H1 (cell line): ENCODE measurements at places on chromosomes 16 and 17. TPM values are rescaled to one million over a fixed set of nuclear protein-coding genes. Genes with fewer than 3 reads are reported as not detected.

- H3K4me1 ChIP-seq: no peaks in the 10 kb centered on the region
- H3K27ac ChIP-seq: no peak overlapping the region
- no peak overlapping the region for H3K4me3 ChIP-seq
- DNase-seq: no peak
- no peaks in the 10 kb centered on the region for H3K36me3 ChIP-seq
- no peaks in the 10 kb centered on the region for H3K27me3 ChIP-seq
Observed at GRCh38 chr17:45396496-45397205, 36.0 kb downstream of the ARHGAP27 start.

DNA sequence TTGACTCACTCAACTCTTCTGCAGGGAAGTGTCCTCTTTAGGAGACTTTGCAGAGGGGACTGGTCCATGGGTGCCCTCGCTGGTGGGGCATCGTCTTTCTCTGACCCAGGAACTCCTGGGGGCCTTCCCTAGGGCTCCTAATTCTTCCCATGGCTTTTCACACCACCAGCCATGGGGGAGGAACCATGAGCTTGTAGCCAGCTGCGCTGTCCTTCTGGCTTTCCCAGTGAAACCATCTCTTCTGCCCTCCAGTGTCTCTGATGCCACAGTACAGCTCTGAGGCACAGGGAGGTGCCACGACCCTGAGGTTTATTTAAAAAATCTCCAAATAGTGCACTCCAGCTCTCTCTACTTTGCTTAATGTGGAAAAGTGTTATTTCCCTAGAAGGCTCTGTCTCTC lies 78.6 kb downstream of the SDR42E1 start:
- no peaks in the 10 kb centered on the region for H3K36me3 ChIP-seq
- no peaks in the 10 kb centered on the region for H3K4me1 ChIP-seq
- no peak overlapping the region for H3K4me3 ChIP-seq
- no peak overlapping the region for H3K27ac ChIP-seq
- peak; percentile 44 for DNase-seq

GRCh38 chr17:44920565-44920940 lies 5.3 kb upstream of the GFAP start:
- H3K4me1 ChIP-seq: peaks cover 15% of the 10 kb centered on the region
- DNase-seq: peak; percentile 55
- no peak overlapping the region for H3K27ac ChIP-seq
- no peaks in the 10 kb centered on the region for H3K27me3 ChIP-seq
- H3K4me3 ChIP-seq: 0 out of 2 replicates have a peak overlapping the region, but pooled peaks have one; percentile 10
- H3K36me3 ChIP-seq: no peaks in the 10 kb centered on the region

DNA sequence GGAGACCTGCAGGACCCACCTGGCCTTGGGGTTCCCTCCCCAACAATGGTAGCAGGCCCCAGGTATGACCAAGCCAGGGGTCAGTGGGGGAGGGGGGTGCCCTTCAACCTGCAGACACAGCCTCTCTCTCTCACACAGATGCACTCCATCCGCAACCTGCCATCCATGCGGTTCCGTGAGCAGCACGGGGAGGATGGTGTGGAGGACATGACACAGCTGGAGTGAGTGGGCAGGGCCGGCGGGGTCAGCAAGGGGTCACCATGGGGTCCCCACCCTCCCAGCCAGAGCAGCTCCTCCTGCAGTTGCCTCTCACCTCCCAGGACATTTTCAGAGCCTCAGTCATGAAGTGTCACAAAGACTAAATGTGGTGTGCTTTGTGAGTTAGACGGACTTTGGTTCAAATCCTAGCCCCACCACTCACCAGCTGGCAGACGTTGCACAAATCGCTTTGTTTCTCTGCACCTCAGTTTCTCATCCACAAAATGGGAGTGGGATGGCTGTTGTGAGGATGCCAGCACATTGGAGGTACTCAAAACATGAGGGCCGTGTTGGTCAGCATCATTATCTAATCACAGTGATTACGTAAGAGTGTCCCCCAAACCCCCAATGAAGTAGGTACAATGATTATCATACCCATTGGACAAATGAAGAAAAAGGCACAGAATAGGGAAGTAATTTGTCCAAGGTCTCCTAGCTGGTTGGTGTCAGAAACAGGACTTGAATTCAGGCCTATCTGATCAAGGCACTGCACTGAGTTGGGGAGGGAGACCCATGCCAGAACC lies 16.0 kb downstream of the MYO15A start:
- no peak overlapping the region for H3K4me3 ChIP-seq
- H3K27ac ChIP-seq: no peak overlapping the region
- H3K27me3 ChIP-seq: no peaks in the 10 kb centered on the region
- no peak for DNase-seq

DNA sequence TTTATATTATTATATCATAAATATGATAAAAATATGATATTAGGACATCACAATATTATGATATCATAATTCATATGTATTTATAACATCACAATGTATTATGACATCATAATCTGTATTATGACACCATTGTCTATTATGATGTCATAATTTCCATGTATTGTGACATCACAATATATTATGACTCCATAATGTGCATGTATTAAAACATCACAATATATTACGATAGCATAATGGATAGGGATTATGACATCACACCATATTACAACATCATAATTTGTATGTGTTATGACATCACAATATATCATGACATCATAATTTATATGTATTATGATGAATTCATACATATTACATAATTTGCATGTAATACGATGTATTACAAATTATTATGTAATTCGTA lies 1755.9 kb downstream of the TP53TG3F start:
- H3K4me3 ChIP-seq: no peak overlapping the region
- H3K27me3 ChIP-seq: no peaks in the 10 kb centered on the region
- DNase-seq: no peak

DNA sequence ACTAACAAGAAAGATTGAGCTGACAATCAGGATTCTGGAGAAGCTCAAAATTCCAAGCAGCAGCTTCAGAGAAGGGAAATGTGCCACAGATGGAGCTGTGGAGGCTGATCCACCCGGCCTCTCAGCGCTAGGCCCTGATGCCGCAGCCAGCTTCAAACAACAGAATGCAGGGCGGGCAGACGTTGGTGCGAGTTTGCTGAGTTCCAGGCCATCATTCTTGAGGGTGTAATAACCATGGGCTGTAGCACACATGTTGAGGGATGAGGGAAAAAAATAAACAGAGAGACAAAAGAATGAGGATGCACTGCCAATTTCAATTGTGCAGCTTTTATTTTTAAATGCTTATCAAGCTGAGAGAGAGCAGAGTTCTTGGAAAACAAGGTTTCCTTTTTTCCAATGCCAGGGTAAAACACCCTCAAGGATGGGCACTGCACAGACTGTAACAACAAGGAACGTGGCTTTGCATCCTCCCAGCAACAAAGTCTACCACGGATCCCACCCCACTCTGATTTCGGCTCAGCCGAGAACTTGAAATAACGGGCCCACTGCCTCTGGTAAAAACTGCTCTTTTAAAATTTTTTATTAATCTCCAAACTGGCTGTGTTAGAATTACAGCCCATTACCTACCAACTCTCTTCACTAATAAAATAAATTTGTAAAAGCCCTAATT lies 90.2 kb downstream of the SMG6 start:
- no peaks in the 10 kb centered on the region for H3K27me3 ChIP-seq
- no peaks in the 10 kb centered on the region for H3K36me3 ChIP-seq
- peaks cover 11% of the 10 kb centered on the region for H3K4me1 ChIP-seq
- no peak for DNase-seq
- no peak overlapping the region for H3K27ac ChIP-seq
- no peak overlapping the region for H3K4me3 ChIP-seq

DNA sequence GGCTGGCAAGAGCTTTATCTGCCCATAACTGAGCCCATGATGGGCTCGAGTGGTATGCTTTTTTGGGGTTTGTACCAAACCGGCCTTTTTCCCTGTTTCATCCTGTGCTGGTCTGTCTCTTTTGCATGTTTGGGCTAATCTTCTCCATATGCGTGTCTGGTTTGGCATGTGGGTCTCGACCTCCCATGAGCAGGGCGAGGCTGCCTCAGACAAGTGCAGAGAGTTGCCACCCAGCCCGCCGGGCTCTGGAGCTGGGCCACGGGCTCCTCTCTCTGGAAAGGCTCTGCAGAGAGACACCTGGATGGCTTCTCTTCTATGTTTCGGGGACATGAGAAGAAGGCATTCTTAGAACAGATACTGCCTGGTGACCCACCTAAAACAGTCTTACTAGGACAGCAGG lies 67.8 kb upstream of the TBX2 start:
- DNase-seq: no peak
- H3K36me3 ChIP-seq: no peaks in the 10 kb centered on the region
- no peak overlapping the region for H3K4me3 ChIP-seq
- H3K4me1 ChIP-seq: no peaks in the 10 kb centered on the region
- H3K27me3 ChIP-seq: no peaks in the 10 kb centered on the region

- peak overlapping the region; percentile 98 for H3K4me3 ChIP-seq
- no peak for DNase-seq
- H3K27me3 ChIP-seq: no peaks in the 10 kb centered on the region
- H3K36me3 ChIP-seq: peaks cover 4% of the 10 kb centered on the region; the same call in 1 of the 2 replicates
Observed at GRCh38 chr16:15887283-15887682, 1.1 kb downstream of the CEP20 start.

GRCh38 chr16:49638673-49639610 lies 217.0 kb downstream of the ZNF423 start:
- peaks cover 23% of the 10 kb centered on the region for H3K36me3 ChIP-seq
- peaks cover 22% of the 10 kb centered on the region for H3K4me1 ChIP-seq
- no peaks in the 10 kb centered on the region for H3K27me3 ChIP-seq
- no peak overlapping the region for H3K4me3 ChIP-seq
- H3K27ac ChIP-seq: no peak overlapping the region

GRCh38 chr17:57499648-57500049 lies 243.3 kb downstream of the MSI2 start:
- H3K36me3 ChIP-seq: no peaks in the 10 kb centered on the region
- no peak overlapping the region for H3K27ac ChIP-seq
- H3K4me1 ChIP-seq: no peaks in the 10 kb centered on the region
- no peak overlapping the region for H3K4me3 ChIP-seq
- no peak for DNase-seq
- H3K27me3 ChIP-seq: no peaks in the 10 kb centered on the region

- no peaks in the 10 kb centered on the region for H3K27me3 ChIP-seq
- DNase-seq: no peak
- no peaks in the 10 kb centered on the region for H3K36me3 ChIP-seq
- no peak overlapping the region for H3K4me3 ChIP-seq
Observed at GRCh38 chr16:26442321-26442720, 624.4 kb upstream of the C16orf82 start.

- no peaks in the 10 kb centered on the region for H3K36me3 ChIP-seq
- H3K27me3 ChIP-seq: no peaks in the 10 kb centered on the region
- no peak overlapping the region for H3K4me3 ChIP-seq
- DNase-seq: no peak
Observed at GRCh38 chr16:90048347-90048722, 28.8 kb downstream of the PRDM7 start.

DNA sequence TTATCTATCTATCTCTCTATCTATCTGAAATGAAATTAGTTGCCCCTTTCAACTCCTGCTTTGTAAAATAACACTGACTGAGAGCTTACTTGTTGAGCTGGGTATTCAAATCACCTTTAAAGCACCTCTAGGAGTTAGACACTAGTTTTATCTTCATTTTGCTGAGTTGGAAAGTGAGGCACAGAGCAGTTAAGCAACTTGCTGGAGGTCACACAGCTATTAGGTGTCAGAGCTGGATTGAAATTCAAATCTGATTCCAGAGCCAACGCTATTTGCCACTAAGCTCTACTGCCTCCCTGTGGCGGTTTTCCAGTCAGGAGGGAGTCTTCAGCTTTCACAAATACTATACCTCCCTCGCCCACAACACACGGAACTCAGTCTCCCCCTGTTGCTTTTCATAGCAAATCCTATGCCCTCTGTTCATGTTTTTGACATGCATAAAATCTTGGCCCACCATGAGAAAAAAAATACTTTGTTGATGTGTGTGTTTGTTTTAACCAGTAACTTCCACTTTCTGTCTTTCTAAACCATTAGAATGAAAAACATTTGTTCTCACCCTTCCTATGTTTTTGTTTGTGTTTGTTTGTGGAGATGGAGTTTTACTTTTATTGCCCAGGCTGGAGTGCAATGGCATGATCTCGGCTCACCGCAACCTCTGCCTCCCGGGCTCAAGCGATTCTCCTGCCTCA lies 74.8 kb upstream of the SMURF2 start:
- no peak for DNase-seq
- no peaks in the 10 kb centered on the region for H3K27me3 ChIP-seq
- no peak overlapping the region for H3K4me3 ChIP-seq
- no peaks in the 10 kb centered on the region for H3K36me3 ChIP-seq

DNA sequence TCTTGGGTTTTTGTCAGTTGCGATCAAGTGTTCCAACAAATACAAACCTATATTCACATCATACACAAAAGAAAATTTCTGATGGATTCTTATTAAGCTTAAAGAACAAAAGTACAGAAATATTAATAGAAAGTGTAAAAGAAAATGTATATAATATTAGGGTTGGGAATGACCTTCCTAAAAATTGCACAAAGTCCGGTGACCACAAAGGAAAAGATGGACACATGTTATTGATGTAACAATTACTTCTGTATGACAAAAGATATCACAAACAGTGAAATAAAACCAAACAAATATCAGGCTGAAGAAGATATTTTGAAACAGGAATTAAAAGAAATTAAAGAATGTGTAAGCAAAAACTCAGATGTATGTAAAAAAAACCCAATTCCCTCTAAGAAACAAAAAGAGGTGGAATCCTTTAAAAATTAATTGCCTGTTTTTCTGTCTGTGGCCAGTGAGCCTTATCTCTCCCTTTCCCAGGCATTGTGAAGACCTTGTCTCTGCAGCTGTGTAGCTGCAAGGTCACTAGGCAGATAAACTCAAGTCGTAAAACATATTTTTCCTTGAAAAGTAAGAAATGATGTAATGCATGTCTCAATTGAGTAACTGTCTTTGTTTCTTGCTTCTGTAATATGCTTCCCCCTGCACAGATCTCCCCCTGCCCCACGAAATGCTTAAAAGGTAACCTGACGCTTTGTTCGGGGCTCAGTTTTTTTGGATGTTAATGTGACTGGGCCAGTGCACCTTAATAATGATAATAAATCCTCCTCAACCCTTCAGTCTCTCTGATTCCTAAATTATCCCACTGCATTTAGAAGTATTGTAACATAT lies 2.8 kb downstream of the ST6GALNAC1 start:
- no peaks in the 10 kb centered on the region for H3K27me3 ChIP-seq
- no peak overlapping the region for H3K4me3 ChIP-seq
- DNase-seq: no peak
- peaks cover 5% of the 10 kb centered on the region for H3K4me1 ChIP-seq
- no peaks in the 10 kb centered on the region for H3K36me3 ChIP-seq
- H3K27ac ChIP-seq: no peak overlapping the region

GRCh38 chr17:28366605-28367004 lies 1.6 kb upstream of the SEBOX start:
- 0 out of 2 replicates have a peak, but pooled peaks cover 3% of the 10 kb centered on the region for H3K4me1 ChIP-seq
- no peak overlapping the region for H3K4me3 ChIP-seq
- no peak for DNase-seq
- no peaks in the 10 kb centered on the region for H3K27me3 ChIP-seq

Gene MAP3K3
- 21.0 and 22.6 TPM in 2 replicates for total RNA-seq

Gene STUB1
- total RNA-seq: 87.3 and 89.9 TPM in 2 replicates

Gene RAPGEFL1
- 18.1 and 20.2 TPM in 2 replicates for total RNA-seq

Gene KRT9
- not detected in 2 replicates for total RNA-seq

Gene NOL3
- total RNA-seq: 1.6 and 2.2 TPM in 2 replicates

Gene RNPS1
- total RNA-seq: 330 and 357 TPM in 2 replicates

Gene PRKCB
- total RNA-seq: 12.1 and 13.0 TPM in 2 replicates

Gene STH
- not detected in 2 replicates for total RNA-seq
